ENCODE measurements at places on chromosomes 5 and 9.

- no peak for DNase-seq
These were observed 75.6 kb downstream of the LRSAM1 start for GRCh38 chr9:127526655-127527559.

GRCh38 chr9:129685220-129685932 is 19.9 kb downstream of the PRRX2 start:
- peak; percentile 73 for DNase-seq

- no peak for DNase-seq
These were observed 40.8 kb upstream of the ORM1 start for GRCh38 chr9:114282104-114282485.

DNA sequence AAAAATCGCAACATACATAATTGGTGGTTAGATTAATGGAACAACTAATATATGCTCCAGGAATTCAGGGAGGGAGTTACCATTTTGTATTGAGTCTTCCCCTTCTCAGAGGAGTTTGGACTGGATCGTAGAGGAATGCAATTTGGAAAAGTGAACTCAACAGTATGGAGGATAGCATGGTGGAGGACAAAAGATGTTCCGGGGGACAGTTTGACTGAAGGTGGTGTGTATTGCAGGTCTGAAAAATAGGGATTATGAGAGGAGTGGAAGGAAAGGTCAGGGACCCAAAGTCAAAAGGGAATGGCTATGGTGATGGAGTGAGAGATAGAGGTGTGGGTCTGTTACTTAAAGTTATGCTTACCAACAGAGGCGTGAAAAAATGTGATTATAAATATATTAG is 1.5 kb downstream of the DNAJC21 start:
- no peak for DNase-seq

- no peak for DNase-seq
These were observed 18.5 kb downstream of the TBC1D2 start for GRCh38 chr9:98236901-98237487.

DNA sequence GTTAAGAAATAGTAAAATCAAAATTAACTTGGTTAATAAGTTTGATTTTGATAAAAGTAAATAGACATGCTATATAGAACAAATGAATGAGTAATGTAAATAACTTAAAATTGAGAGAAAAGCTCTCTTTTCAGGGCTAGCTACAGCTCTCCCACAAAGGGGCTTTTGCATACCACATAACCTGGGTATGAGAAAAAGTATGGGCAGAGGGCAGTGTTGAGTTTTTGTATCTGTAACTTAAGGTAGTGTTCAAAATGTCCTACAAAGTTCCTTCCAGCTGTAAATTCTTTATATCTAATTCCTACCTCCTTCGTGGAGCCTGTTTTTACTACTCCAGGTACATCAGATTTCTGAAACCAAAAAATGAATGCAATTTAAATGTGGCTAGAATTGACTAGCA is 18.9 kb upstream of the TTC33 start:
- DNase-seq, result no peak

- no peak for DNase-seq
These were observed 119.7 kb upstream of the CCDC152 start for GRCh38 chr5:42636946-42637345.

- DNase-seq, result no peak
These were observed 12.6 kb downstream of the NNT start for GRCh38 chr5:43615445-43616184.

DNA sequence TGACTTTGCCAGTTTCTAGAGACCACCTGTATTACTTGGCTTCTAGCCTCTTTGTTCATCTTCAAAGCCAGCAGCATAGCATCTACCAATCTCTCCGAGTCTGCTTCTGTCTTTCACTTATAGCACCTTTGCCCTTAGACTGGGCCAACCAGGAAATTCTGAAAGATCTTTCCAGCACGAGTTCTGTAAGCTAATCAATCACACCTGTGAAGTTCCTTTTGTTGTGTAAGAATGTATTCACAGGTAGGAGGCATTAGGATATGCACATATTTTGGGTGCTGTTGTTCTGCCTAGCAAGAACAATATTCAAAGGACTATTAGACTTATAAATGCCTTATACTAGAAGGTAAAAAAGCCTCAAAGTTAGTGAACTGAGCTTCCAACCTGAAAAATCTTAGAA is 232.1 kb downstream of the CDH12 start:
- DNase-seq, result no peak

DNA sequence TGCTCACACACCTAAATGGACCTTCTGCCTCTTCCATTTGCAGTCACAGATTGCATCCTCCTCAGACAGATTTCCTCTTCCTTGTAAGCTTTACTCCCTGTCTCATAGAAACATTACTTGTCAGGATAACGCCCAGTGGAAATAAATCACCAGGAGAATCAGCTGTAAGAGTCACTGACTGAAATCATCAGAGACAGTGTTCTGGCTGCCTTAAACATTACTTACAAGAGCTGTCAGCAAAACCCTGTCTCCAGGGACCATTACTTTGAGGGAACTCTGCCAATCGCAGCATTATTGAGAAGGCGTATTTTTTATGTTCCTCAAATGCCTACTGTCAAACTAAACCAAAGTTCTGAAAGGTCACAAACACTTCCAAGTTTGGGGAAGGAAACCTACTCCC is 5.9 kb downstream of the DPYSL3 start:
- DNase-seq, result no peak

Data from SJSA1 (cell line).